ENCODE measurements at places on chromosomes 2 and 18.

- DNase-seq, result no peak
Measured at GRCh38 chr2:46983065-46983801, 67.6 kb upstream of the MCFD2 start.

GRCh38 chr2:25073914-25074313 lies 32.0 kb downstream of the EFR3B start:
- DNase-seq, result no peak

DNA sequence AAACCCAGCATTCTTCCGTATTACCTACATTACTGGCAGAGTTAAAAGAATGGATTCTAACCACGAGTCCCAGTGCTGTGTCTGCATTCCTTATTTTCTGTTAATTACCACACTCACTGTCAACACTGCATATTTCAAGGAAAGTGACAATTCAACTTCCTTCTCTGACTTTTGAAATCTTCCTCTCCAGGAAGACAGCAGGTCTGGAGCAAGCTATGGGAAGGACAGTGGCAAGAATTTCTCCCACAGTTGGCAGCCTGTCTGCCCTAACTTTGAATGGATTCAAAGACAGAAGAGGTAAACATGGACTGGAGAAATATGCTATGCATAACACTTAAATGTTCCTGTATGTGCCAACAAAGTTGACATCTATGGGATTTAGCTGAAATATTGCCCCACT lies 700.5 kb upstream of the CHAC2 start:
- no peak for DNase-seq

- no peak for DNase-seq
Measured at GRCh38 chr2:113675875-113676274, 48.8 kb downstream of the RABL2A start.

- no peak for DNase-seq
Measured at GRCh38 chr18:13241083-13241892, 22.7 kb downstream of the LDLRAD4 start.

DNA sequence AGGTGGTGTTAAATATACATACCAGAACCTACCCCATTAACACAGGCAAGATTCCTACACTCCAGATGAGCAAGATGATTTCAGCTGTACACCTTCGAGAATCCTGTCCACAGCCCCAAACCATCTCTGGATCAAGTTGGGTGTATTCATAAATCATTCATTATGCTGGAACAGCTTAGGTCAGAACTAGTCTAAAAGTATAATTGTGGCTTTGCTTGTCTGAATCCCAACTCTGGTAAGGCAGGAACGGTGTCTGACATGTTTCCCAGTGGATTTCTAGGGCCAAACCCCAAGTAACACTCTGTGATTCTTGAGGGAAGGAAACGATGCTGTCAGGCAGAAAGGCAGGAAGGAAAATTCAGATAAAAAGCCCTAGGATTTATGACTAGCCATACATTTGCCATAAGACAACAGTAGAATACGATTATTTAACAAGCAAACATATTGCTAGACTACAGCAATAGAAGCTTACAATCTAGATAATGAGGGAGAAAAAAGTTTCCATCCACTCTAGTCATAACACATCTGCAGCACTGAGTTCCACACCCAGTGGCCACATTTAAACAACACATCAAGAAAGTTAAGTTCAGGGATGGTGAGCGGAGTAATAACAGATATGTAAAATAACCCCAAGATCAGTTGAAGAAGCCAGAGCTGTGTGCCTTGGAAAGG lies 444.8 kb downstream of the RND3 start:
- DNase-seq, result no peak

- DNase-seq, result no peak
Measured at GRCh38 chr2:203669820-203670219, 36.6 kb upstream of the CD28 start.

GRCh38 chr2:20930928-20931327 lies 108.0 kb upstream of the LDAH start:
- no peak for DNase-seq

- no peak for DNase-seq
Measured at GRCh38 chr2:241574911-241575623, 16.5 kb downstream of the BOK start.

DNA sequence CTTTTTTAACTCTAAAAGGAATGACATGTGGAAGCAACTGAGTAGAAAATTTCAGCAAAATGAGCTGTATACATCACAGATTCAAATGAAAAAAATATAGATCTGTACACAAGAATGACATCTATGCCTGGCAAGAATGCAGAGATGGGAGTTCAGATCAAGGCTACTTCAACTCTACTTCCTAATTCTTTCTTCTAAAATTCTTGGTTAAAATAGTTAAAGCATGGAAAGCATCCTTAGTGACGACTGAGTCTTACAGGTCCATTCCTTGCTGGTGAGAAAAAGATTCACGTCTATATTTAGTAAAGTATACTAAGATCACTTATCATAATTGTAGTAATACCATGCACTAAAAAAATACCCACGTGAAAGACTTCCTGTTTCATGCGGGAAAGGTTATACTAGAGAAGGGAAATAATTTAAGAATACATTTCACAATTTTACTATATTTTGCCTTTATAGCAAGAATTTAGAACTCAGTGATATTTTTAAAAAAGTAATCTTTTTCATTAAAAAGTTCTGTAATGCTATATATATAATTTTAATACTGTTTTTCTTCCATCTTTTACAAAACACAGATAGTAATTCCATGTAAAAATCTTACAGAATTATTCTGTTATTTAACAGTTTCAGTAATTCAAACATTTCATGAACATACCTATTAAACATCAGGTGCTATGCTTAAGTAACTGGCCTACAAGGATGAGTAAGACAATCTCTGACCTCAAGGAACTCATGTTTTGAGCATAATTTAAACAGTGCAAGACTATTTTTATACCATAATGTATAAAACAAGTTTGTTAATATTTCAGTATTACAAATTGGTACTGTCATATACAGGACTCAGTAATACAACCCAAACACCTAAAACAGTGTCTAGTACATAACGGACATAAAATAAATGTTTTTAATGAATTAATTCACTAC lies 159.6 kb downstream of the BAZ2B start:
- no peak for DNase-seq

DNA sequence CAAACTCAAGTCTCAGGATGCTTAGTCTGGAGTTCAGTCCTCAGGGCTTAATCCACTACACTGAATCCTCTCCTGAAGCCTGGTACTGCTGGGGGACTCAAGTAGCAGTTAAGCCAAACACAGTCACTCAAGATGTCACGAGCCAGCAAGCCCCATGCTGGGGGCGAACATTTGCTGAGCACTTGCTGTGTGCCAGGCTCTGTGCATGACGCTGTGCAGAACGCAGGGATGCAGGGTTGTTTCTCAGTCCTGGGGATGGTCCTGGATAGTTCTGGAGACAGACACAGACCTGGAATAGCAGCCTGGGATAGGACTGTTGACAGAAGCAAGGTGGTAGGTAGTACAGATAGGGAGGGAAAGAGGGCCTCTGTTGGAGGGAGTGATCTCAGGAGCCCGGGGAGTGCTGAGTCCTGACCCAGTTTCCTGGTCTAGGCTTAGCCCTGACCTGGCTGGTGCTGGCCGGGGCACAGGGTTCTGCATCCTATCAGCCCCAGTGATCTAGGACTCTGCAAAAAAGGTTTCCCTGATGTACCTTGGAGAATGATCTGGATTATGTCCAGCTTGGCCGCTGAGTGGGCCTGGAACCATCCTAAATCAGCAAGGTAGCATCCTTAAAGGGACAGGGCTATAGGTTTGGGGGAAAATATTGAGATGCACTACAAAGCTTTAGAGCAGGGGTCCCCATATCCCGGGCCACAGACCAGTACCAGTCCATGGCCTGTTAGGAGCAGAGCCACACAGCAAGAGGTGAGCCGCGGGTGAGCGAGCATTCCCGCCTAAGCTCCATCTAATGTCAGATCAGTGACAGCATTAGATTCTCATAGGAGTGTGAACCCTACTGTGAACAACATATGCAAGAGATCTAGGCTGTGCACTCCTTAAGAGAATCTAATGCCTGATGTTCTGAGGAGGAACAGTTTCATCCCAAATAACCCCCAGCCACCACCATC lies 54.7 kb upstream of the OTOF start:
- DNase-seq, result no peak

GRCh38 chr2:128475427-128476211 lies 157.0 kb upstream of the HS6ST1 start:
- DNase-seq, result no peak

DNA sequence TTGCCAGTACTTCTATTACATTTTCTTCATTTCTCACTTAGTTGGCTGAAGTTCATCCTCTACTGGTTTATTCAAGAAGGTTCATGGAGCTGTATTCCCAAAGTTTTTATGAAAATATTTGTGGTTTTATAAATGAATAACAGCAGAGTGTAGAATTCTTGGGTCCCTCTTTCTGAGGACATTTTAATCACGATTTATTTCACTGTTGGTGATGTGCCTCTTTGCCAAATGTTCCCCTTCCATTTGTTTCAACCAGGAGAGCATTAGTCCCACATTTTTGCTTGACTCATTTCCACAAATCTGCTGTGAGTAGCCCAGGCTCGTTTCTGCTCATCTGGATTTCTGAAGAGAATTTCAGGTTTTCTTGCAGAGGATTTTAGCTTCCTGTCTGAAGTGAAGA lies 20.8 kb downstream of the COPS7B start:
- DNase-seq, result no peak

GRCh38 chr2:195331966-195332365 lies 325.1 kb upstream of the SLC39A10 start:
- no peak for DNase-seq

- peak; percentile 62 for DNase-seq
Measured at GRCh38 chr2:213246497-213247281, 37.6 kb upstream of the SPAG16 start.

DNA sequence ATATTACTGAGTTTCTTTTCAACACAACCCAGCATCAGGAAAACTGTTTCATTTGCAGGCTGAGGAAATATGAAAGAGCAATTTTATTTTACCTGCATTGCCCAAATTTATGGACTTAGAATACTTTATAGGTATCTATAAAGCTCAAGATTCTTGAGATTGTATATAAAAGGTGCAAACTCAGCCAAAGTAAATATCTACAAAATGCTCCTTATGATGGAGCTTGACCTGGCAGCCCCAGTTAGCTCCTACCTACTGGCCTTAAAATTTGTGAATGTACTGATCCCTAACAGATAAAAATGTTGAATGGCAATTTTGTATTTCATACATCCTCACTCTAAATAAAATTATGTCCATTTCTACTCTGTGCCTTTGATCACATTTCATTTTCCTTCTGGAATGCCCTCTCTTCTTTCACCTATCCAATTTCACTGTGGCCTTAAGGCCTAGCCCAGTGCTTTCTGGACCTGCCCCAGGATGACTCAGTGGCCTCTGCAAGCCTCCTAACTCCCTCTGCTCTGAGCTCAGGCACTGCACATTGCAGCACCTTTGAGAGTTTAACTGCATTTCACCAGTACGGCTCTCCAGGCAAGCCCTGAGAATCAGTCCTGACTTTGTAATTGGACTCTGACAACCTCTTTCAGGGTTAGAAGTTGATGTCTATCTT lies 125.9 kb downstream of the ANTXR1 start:
- no peak for DNase-seq

GRCh38 chr2:190468814-190469569 lies 60.8 kb downstream of the MFSD6 start:
- no peak for DNase-seq

- DNase-seq, result no peak
Measured at GRCh38 chr2:50018921-50019320, 864.6 kb upstream of the FSHR start.

DNA sequence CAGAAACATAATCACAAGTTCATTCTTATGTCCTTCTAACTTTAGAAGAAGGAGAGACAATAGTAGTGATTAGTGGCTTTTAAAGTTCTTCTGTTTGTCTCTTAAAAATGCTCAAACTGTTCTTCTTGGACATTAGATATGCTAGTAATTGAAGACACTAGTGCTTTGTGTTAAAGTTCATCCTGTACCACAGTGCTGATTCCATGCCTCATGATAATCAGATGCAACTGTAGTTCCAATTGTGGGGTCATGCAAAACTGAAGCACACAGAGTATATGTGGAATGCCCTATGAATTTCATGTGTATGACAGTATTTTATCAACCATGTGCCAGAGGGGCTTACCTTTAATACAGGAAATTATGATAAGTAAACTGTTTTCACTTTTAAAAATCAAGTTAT lies 11.4 kb upstream of the KCNJ13 start:
- DNase-seq, result no peak

DNA sequence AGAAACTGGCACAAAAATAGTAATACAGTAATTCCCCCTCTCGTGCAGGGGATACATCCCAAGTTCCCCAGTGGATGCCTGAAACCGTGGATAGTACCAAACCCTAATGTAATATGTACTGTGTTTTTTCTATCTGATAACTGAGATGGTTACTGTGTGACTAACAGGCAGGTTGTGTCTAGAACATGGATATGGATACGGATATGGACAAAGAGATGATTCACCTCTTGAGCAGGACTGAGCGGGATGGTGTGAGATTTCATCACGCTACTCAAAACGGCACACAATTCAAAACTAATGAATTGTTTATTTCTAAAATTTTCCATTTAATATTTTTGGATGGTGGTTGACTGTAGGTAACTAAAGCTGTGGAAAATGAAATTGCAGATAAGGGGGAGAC lies 3.4 kb downstream of the MBD1 start:
- DNase-seq, result no peak

DNA sequence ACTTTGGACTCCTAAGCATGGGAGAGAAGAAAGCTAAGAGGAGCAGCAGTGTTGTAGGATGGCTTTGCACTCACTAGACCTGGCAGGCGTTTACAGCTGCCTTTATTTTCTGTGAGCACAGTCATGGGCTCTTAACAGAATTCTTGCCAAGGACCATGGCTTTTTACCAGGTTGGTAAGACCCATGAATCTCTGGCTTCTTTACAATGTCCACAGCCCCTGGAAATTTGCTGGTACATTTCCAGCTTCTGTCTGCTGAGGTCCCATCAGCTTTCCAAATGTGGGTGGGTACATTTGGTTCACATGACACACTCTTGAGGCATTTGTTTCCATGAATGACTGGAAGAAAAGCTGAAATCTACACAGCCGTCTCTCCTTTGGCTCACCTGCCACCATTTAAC lies 162.7 kb downstream of the PPP1R1C start:
- no peak for DNase-seq

DNA sequence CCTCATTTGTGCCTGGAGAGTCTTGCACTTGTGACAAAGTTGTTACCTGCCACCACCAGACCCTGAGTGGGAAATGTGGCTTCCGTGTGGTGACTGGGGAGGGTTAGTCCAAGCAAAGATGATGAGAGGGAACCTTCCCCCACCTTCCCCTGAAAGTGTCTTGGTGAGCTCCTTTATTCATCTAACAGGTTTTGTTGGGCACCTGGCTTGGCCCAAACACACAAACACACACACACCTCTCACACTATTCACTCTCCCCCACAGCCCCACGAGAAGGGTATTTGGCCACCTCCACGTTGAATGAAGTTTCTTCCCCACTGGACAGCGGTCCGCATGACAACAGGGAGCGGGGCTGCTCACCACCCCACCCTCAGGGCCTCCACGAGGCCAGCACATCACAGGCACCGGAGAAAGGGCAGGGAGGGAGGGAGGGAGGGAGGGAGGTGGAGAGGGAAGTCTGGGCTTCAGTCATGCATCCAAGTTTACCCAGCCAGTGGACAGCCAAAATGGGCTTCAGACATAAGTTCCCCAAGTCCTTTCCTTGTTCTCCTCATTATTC lies 1.4 kb downstream of the CIB4 start:
- no peak for DNase-seq

Measured in activated CD4-positive, alpha-beta T cell treated with anti-CD3 and anti-CD28 coated beads, Interleukin-2, Interleukin-6, amounts not matched to agents 100 ng/mL and 50 ng/mL, durations not matched to agents 16 hours and 8 hours (primary cell).